ENCODE measurements at places on chromosomes 2 and 18.

- DNase-seq, result no peak
Observed at GRCh38 chr2:120257522-120257921, 4.9 kb downstream of the RALB start.

DNA sequence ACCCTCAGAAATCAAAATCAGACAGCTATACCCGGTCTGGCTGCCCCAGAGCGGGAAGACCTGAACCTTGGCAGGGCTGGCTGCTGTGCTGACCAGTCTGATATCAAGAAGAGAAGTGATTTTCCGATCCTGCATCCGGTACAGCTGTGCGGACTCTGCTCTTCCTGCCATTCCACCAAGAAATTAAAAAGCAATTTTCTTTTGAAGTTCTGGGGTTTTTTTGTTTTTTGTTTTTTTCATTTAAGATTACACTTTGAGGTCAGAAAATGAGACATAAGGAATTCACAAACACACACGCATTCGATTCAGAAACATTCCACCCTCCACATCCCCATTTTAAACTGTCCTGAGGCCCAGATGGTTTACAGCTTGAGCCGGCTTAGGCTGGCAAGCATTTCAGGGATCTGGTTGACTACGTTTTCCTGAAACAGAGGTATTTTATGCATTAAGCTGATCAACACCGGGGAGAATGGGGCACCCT is 156.5 kb downstream of the COL6A3 start:
- DNase-seq, result no peak

GRCh38 chr18:46622999-46623398 is 34.0 kb downstream of the LOXHD1 start:
- DNase-seq, result no peak

DNA sequence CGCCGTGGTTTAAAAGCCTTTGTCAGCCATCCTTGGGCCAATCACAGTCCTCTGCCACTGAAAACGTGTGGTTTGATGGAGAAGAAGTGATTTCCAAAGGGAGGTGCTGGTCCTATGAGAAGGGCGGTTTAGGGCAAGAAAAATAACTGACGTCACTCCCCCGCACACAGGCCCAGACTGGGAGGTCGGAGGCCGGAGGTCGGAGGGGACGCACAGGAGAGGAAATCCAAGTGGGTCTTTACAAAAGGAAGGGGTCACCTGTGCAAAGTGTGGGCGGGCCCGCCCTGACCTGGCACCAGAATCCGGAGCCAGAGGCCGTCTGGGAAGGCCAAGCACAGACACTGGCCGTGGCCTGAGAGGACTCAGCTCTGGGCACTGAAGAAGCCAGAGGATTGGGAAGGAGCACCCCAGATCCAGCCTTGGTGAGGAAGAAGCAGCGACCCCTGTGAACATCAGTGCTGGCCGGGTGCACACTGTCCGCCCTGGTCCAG is 18.0 kb upstream of the KCNG2 start:
- no peak for DNase-seq

GRCh38 chr2:136212426-136213378 is 94.8 kb upstream of the CXCR4 start:
- no peak for DNase-seq

DNA sequence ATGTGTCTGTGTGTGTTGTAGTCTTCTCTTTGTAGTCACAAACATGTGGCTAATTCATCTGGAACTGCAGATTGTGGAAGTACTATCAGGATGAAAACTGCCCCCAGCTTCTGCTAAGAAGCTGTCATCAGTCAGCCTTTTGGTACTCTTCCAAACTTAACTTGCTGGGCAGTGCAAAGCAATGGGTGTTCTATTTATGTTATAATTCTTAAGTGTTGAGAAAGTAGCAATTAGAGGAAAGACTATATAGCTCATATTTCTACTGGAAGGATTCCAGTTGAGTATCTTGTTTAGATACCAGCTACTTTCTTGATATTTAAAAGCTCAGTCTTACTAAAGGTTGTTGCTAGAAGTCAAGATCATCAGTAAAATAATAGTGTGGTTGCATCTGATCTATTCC is 52.1 kb downstream of the SLC38A11 start:
- no peak for DNase-seq

DNA sequence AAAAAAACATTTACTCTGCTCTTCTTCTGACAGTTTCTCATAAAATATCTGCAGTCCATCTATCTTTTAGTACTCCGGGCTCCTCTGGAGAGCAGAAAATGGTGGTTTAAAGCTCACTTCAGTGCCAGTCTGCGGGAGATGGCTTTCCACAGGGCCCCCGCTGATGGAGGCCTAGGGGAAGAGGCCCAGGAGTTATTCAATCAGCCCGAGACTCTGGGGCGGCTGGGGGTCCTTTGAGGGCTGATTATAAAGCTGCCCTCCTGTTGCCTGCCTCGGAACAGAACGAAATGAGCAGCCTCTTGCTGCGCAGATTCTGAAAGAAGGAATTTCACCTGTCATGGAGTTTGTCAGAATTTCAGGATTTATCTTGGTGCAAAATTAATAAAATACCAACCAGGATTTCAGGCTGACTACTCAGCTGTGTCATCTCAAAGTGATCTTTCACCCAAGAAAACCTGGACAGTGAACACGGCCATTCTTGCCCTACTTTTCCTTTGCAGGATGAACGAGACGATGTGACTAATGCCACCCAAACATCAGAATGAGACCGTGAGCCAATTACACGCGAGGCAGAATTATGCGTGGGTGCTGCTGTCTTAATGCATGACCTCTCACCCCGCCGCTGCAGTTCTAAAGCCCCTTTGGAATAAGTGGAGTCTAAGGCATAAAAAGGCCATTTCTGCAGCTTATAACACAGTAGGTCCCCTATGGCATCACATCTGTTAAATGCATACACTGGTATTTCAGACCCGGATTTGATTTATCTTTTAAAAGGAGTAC is 273.8 kb downstream of the ZNF521 start:
- no peak for DNase-seq

DNA sequence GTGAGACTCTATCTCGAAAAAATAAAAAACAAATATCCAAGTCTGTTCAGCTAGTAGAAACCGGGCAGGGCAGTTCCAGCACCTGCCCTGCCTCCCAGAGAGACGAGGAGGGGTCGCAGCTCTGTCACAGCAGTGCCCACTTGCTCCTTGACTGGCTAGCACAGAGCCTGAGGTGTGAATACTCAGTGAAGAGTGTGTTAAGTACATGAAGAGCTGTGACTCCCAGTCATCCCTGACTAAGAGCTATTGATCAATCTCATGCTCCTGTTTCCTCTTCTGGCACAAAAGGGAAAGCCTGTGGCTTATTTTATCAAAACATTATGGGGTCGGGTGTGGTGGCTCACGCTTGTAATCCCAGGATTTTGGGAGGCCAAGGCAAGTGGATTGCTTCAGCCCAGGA is 83.0 kb upstream of the FZD7 start:
- no peak for DNase-seq

DNA sequence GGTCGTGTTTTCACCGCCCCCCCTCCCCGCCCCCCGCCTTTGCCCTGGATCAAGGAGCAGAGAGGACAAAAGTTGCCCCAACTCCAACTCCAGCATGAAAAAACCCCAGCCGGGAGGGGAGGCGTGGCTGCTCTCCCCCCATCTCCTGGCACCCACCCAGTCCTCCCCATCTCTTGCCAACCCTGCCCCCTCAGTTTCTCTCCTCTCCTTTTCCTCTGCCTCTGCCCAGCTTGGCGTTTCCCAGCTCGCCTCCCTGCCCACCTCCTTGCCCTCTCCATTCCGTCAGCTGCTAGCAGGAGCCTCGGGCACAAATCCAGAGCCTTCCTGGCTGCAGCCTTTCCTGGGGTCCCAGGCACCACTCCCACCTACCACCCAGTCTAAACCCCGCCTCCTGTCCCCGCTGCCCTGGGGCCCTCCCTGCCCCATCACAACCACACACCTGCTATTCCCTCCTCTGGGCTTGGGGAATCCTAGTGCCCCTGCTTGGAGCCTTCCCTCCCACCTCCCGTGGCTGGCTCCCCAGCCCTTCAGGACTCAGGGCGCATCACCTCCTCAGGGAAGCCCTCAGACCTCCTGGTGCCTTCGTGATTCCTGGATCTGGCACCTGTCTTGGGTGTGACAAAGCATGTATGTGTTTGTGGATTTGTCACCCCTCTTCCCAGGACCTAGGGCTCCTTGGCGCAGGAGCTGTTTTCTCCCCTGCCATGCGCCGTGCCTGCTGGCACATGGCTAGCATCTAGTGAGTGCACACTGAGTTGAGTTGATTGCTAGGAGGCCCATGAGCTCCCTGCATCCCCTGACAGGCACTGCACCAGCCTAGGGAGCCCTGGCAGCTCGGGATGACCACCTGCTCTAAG is 209.1 kb downstream of the TFCP2L1 start:
- no peak for DNase-seq

DNA sequence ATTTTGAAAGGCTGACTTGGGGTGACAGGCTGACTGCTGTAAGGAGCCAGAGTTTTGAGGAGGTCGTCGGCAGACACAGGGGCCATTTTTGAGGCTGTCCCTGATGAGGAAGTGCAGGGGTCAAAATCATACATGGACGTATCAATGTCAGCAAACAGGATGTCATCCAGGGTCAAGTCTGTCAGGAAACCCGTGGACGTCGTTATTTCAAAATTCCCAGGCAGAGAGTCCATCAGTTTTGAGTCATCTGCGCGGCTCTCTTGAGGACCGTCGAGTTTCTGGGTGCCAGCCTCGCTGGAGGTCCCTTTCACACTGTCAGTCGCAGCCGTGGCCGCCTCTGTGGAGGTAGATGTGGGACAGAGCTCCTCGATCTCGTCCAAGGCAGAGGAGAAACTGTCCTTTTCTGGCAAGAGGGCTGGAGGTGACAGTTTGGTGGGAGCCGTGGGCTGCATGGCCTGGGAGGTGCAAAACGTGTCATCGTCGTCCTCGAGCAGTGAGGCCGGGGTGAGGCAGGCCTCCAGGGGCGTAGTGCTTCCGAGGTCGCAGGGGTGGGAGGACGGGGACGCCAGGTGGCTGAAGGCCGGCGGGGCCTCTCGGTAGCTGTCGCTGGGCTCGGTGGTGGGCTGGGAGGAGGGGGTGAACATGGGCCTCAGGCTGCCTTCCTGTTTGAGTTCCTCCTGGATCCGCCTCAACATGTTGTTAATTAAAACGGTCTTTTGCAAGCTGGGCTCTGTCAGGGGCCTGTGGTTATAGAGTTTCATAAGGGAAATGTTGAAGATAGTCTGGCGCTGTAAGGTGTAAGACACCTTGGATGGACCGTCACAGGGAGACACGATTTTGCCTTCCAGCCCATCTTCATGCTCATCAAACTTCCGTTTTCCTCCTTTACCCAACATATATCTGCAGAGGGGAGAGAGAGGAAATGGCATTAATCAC is 17.5 kb downstream of the SERTAD2 start:
- DNase-seq, result no peak

- no peak for DNase-seq
Observed at GRCh38 chr2:150392614-150393013, 94.9 kb downstream of the RND3 start.

DNA sequence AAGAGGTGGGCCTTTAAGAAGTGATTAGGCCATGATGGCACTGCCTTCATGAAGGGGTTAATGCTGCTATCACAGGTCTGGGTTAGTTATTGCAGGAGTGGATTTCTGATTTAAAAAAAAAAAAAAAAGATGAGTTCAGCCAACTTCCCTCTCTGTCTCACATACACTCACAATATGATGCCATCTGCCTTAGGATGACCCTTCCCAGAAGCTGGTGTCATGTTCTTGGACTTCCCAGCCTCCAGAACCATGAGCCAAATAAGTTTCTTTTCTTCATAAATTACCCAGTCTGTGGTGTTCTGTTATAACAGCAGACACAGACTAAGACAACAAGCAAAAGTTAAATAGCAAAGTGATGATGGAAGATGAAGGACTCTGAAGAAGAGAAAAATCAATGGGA is 179.7 kb upstream of the ETAA1 start:
- DNase-seq, result no peak

DNA sequence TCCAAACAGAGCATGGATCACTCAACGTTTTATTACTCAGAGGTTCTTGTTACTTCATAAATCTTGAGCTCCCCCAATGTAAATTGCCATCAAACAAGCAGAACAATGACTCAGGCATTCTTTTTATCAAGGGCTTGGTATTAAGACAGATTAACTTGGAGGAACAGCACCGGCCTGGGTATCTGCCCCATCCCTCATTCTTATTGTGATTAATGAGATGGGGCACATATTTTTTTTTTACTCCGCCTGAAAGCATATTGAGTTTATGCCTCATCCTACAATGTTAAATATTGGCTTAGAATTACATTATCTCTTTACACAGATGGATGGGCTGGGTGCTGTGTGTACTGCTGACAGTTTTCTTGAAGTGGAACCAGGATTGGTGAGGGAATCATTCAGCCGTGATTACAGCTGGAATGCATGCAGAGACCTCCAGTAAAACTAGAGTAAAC is 387.3 kb downstream of the CLIP4 start:
- no peak for DNase-seq

DNA sequence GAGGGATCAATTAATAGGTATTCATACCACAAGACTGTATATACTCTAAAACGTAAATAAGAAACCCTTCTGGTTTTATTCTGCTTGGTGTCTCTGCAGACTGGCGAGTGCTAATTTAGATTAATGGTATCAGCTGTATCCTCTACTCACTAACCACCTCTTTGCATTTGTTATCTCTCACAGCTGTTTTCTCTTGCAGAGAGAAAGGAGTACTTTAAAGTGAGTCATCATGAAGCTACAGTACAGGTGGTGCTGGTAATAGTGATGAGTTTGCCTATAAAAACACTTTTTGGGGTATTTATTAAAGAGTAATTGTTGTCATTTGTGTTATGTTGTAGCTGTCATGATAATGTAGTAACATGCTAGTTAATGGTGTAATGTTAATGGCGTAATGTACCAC is 147.7 kb downstream of the NETO1 start:
- DNase-seq, result no peak

DNA sequence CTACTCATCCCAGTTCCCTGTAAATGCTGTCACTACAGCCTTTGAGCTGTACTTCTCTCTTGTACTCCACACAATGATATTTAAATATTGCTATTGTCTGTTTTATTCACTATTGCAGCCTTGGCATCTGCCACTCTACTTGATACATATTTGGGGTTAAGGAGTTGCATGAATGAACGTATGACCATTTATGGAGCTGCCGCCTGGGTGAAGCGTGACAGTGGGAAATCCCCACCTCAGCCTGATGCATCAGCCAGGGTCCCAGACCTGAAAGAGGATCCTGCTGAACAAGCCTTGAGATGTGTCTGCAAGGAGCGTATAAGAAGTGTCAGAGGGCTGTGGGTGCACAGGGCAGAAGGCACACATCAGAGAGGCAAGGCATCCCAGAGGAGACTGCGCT is 39.1 kb downstream of the MRPL35 start:
- DNase-seq, result no peak

DNA sequence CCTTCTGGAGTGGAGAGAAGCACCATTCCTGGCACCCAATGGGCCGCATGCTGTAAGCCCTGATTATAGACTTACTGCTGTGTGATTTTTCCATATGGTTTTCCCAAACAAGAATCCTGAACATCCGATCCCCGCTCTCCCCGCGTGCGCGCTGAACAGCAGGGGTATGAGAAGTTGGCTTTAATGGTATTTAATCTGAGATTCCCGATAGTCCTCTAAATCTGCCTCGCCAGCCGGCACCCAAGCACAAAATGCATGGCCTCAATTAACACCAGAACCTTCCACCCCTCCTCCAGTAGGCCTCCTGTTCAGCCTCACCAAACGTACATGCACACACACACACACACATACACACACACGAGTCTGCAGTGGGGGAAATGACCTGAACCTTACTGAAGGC is 480.3 kb downstream of the BCL11A start:
- no peak for DNase-seq

- no peak for DNase-seq
Observed at GRCh38 chr18:29512203-29512602, 1335.3 kb upstream of the CDH2 start.

- no peak for DNase-seq
Observed at GRCh38 chr2:112317303-112318158, 42.1 kb downstream of the ZC3H6 start.
